ENCODE measurements at places on chromosomes 5 and 9.
A peak's percentile ranks its signal among the peaks of the same experiment; 100 is the strongest.

- no peak for DNase-seq
These were observed 8.9 kb downstream of the RECK start for GRCh38 chr9:36045610-36046009.

DNA sequence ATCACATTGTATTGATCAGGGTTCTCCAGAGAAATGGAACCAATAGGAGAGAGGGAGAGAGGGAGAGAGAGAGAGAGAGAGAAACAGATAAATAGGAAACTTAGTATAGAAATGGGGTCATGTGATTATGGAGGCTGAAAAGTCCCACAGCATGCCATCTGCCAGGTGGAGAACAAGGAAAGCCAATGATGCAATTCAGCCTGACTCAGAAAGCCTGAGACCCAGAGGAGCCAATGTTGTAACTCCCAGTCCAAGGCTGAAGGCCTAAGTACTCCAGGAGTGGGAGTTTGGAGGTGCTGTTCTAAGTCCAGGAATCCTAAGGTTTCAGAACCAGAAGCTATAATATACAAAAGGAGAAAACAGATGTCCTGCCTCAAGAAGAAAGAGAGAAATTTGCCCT is 48.4 kb upstream of the ISOC1 start:
- no peak for DNase-seq

GRCh38 chr5:139512786-139513390 is 30.3 kb upstream of the STING1 start:
- DNase-seq = no peak

- DNase-seq = no peak
These were observed 18.9 kb downstream of the MINAR2 start for GRCh38 chr5:129766798-129767197.

GRCh38 chr9:69339620-69340019 is 14.6 kb downstream of the ENTREP1 start:
- DNase-seq = no peak

DNA sequence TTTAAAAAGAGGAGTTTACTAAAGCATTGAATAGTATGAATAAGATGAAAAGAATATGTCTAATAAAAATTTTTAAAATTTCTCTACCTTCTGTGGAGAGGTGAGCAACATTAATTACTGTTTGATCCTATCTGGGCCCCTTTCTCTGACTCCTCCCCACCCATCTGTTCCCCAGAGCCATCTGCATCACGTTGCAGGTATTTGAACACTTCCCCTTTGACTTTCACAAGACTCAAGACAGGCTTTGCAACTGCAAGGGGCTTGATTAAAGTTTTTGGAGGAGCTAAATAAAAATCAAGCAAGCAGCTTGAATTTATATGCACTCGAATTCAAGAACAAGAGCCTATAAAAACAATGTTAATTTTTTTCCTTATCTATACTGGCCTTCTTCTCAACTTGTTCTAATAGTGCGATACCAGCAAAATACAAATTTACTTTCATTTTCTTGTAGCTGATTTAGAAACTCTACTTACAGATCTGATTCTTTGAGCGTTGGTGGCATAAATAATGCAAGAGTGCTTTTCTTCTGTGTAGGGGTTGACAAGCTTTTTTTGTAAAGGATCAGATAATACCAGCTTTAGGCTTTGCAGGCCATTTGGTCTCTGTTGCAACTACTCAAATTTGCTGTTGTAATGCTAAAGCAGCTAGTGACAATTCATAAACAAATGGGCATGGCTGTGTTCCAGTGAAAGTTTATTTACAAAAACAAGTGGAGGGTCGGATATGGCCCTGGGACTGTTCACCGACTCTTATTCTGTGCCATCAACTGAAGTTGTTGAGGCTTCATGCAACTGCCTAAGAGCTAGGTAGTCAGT is 21.2 kb downstream of the TXNDC8 start:
- no peak for DNase-seq

GRCh38 chr5:168607946-168608345 is 28.8 kb upstream of the PANK3 start:
- peak; percentile 71 for DNase-seq

DNA sequence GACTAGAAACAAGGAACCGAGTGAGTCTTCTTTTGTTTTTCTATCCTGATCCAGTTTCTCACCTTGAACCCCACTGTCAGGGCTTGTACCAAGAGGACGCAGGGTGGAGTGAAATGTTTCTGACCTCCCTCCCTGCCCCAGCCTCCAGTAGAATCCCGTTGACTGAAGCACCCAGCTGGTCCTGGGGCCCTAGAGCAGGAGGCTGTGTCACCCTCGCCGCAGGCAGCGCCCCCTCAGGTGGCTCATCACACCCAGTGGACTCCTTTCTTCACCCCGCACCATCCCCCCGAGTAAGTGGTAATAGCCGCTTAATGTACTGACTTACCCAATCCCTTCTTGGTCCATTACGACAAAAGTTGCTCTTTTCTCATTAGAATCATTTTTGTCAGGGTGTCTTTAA is 53.8 kb downstream of the MVB12B start:
- no peak for DNase-seq

DNA sequence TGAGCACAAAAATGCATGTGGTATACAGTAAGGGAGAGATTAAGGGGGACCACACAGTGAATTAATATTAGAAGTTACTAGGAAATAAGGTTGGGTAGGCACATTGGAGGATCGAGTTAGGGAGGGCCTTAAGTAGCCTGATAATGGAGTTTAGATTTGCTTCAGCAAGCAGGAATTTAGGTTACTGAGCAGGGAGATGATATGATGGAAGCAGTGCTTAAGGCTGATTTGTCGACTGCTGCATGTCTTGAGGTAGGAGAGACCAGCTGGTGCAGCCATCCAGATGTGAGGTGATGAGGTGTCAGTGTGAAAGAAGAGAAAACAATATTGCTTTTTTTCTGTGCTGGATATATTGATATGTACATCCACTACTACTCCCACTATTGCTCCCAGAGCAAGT is 55.2 kb upstream of the ACTBL2 start:
- DNase-seq = no peak

GRCh38 chr5:163822548-163822947 is 317.1 kb downstream of the MAT2B start:
- no peak for DNase-seq

DNA sequence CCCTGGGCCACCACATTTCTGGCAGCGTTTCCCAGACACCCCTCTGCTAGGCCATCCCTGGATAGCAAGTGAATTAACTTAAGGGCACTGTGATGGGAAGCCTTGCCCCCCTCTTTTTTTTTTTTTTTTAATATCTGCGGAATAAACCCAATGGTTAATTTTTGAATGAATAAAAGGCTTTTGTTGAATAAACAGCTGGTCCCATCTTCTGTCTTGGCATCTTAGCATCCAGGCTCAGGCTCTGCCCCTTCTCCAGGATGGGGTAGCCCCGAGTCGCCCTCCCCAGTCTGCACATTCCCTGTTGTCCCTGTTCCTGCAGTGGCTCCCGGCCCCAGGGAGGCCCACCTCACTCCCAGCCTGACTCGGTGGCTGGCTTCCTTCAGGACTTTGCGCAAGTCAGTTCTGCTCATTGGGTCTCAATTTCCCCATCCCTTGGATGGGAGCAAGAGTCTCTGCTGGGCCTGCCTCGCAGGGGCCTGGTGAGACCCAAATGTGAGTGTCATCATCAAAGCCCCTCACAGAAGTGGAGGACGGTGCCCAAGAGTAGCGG is 29.0 kb upstream of the HMCN2 start:
- DNase-seq = no peak

GRCh38 chr9:131053896-131054295 is 42.4 kb upstream of the AIF1L start:
- DNase-seq = no peak

DNA sequence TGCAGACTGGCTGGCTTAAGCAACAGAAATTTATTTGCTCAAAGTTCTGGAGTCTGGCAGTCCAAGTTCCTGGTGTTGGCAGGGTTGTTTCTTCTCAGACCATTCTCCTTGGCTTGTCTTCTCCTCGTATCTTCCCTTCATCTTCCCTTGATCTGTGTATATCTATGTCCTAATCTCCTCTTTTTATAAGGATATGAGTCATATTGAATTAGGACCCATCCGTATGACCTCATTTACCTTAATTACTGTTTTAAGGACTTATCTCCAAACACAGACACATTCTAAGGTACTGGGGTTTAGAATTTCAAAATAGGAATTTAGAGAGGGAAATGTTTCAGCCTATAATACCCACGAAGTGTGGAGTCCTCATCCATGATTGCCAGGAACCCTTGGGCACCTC is 13.1 kb upstream of the LPAR1 start:
- no peak for DNase-seq

- no peak for DNase-seq
These were observed 221.4 kb downstream of the MAPKAP1 start for GRCh38 chr9:125485471-125486151.

GRCh38 chr9:124932333-124932732 is 8.6 kb downstream of the GOLGA1 start:
- DNase-seq = no peak

GRCh38 chr9:36818242-36818938 is 215.7 kb downstream of the PAX5 start:
- DNase-seq = no peak

- DNase-seq = no peak
These were observed 180.5 kb downstream of the CRB2 start for GRCh38 chr9:123536455-123536868.

DNA sequence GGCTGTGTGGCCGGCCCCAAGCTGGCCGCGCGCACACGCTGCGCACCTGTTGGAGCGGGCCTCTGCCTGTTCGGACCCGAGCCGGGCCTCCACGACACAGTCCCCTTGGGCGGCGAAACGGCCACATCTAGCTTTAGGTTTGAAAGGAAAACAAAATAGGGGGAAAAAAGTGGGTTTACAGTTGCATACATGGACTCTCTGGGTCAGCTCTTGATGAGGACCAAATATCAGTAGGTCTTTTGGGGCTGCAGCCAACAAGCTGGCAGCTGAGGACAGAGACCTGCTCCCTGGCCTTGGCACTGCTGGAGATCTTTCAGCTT is 20.7 kb downstream of the IGIP start:
- no peak for DNase-seq

- DNase-seq = peak; percentile 72
These were observed 841 bp downstream of the RAD23B start for GRCh38 chr9:107283623-107284616.

- DNase-seq = no peak
These were observed 124.0 kb downstream of the RGS3 start for GRCh38 chr9:113587471-113588031.

DNA sequence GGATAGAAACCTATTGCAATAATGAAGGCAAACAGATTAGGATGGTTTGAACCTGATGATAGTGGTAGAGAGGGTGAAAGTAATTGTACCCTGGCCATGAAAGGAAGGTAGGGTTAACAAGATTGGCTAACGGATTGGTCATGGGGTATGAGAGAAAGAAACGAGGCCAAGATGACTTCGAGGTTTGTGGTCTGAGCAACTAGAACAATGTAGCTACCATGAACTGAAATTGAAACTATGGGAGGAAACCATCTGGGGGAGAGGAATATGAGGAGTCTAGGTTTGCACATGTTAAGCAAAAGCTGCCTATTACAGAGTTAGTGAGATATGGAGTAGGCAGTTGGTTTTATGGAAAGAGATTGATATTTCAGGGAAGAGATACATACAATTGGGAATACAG is 406.0 kb downstream of the PRELID2 start:
- DNase-seq = no peak

DNA sequence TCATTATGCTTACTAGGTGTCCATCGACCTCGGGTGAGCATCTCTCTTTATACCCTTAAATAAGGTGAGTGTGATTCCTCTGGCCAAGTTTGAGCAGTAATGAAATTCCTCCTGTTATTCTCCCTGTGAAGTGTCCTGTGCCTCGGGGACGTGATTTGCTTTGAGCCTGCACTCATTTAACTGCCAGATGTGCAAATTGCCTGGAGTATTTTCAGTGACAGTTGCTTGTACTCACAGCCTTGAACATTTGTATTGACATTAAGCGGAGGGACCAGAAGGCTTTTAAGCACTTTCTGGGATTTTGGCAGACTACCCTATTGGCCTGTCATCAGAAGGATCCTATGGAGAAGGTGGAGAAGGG is 126.9 kb downstream of the DOCK2 start:
- DNase-seq = no peak

DNA sequence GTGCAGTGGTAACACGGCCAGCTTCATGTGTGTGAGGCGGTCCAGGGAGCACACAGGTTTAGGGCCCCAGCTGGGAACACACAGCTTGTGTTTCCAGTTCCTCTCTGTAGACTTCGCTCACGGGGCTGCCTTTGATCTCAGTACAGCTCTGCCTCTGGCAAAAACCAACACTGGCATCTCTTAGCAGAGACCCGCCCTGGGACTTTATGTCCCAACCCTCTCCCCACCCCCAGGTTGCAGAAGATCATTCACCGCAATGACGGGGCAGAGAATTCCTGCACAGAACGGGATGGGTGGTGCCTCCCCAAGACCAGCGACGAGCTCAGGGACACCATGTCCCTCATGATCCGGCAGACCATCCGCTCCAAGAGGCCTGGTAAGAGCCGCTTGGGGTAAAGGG is 5.2 kb upstream of the CEL start:
- no peak for DNase-seq

- no peak for DNase-seq
These were observed 223.9 kb upstream of the ADAMTSL1 start for GRCh38 chr9:18250053-18250452.

Measured in activated T-cell treated with anti-CD3 and anti-CD28 coated beads, Interleukin-2, amount 50 U/mL, for 72 hours (primary cell).